ENCODE measurements at places on chromosomes 3 and 15. TPM values are rescaled to one million over a fixed set of nuclear protein-coding genes. Genes with fewer than 3 reads are reported as not detected.

DNA sequence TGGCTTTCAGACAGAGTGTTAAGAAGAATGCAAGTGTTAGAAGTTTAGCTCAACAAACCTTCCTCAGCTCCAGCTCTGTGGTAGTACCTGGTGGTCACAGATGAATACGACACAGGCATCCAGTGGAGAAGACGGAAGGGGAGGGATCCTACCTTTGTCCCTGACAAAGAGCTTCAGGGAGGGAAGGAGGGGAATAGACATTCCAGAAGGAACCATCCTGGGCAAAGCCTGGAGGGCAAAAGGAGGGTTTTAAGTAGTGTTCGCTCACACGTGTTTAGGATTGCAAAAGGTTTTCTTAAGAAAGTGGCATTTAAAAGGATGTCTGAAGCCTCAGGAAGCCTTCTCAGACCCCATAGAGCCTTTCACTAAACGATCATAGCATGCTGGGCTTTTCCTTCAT is 2.8 kb downstream of the CHCHD4 start:
- DNase-seq: no peak

Gene CKMT1B
- not detected for total RNA-seq

GRCh38 chr15:94404733-94405283 is 173.4 kb downstream of the MCTP2 start:
- no peak for DNase-seq

GRCh38 chr3:172094621-172095557 is 55.5 kb downstream of the FNDC3B start:
- no peak for DNase-seq

Gene C3orf22
- not detected for total RNA-seq

- no peak for DNase-seq
These were observed 334.3 kb downstream of the ULK4 start for GRCh38 chr3:41627477-41628087.

- DNase-seq: no peak
These were observed 71.0 kb upstream of the SYNPR start for GRCh38 chr3:63207066-63207590.

- DNase-seq: no peak
These were observed 6.5 kb upstream of the TMEM115 start for GRCh38 chr3:50365842-50366220.

DNA sequence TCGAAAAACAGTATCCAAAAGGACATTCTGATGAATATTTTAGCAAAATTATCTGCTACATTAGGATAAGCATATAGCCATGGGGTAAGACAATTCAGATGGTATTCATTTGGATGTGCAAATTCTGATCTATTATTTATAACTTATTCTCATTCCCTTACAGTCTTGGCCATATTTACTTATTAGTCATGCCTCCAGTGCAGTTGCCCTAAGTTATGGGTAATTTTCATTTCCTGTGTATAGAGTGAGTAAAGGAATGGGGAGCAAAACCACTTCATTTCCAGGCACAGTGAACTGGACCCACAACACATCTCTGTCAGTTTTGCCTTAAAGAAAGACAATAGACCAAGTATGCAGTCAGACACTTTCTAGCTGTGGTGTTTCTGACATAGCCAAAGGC is 134.3 kb downstream of the POLQ start:
- no peak for DNase-seq

DNA sequence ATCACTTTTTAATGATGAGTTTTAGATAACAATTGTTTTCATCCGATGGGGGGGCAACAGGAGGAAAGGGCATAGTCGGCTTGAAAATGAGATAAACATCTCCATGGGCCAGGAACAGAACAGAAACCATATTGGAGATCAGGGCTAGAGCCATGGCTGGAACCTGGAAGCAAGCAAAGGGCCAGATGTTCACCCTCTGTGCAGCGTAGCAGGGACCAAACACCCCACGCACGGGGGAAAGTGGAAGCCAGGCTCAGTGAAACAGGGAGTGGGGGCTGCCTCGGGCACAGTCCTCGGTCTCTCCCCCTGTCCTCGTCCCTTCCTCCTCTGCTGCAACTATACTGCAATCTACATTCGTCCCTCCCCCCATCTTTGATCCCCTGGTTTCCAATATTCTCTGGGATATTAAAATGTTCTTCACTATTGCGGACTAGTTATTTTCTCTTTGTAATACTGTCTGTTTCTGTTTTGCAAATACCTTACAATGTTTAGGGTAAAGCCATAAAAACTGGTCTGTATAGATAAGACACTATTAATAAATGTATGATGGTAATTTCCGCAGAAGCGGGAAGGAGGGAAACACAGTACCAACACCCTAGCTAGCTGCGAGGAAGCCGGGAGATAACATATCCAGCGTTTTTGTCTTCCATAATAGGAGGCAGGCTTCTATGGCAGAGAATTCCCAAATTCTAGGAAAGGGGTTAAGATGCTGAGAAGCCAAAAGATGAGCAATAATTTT is 121.5 kb downstream of the XXYLT1 start:
- no peak for DNase-seq

DNA sequence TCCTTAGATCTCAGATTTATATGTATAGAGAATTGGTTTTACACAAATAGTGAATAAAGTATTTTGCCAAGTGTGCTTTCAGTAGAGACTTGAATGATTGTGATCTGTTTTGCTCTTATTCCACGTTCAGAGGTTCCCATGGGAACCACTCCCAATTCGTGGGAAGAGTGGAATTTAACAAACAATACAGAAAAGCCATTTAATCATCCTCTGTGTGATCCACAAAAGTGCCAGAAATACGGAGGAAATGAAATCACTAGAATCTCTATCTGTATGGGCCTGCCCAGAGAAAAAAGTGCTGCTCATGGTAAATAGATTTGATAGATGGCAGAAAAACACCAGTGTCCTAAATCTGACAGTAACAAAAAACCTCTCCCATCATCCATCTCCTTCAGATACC is 56.0 kb downstream of the CNTN4 start:
- no peak for DNase-seq

All from gastrocnemius medialis (tissue), 4 donors.